ENCODE measurements at places on chromosomes 12 and 14. TPM values are rescaled to one million over a fixed set of nuclear protein-coding genes. Genes with fewer than 3 reads are reported as not detected.

- no peak overlapping the region for H3K4me3 ChIP-seq
- DNase-seq, result peak; percentile 66
- no peaks in the 10 kb centered on the region for H3K36me3 ChIP-seq
These were observed 181.9 kb downstream of the PRKCH start for GRCh38 chr14:61503167-61503801.

Gene CCDC38
- 0.07 TPM for total RNA-seq

DNA sequence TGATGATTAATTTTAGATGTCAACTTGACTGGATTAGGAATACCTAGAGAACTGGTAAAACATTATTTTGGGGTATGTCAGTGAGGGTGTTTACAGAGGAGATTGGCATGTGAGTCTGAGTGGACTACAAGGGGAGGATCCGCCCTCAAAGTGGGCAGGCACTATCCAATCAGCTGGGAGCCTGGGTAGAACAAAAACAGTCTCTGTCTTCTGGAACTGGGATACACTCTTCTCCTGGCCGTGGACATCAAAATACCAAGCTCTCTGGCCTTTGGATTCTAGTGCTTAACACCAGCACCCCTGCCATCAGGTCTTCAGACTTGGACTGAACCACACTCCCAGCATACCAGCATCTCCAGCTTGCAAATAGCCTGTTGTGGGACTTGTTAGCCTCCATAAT lies 4.4 kb upstream of the SCAF11 start:
- H3K4me1 ChIP-seq, result peaks cover 4% of the 10 kb centered on the region
- H3K27ac ChIP-seq, result no peak overlapping the region
- H3K4me3 ChIP-seq, result no peak overlapping the region
- no peaks in the 10 kb centered on the region for H3K36me3 ChIP-seq

Gene DIO3
- 0.79 TPM for total RNA-seq

- no peak overlapping the region for H3K4me3 ChIP-seq
- H3K27me3 ChIP-seq, result no peaks in the 10 kb centered on the region
- no peaks in the 10 kb centered on the region for H3K4me1 ChIP-seq
- no peak overlapping the region for H3K27ac ChIP-seq
- H3K36me3 ChIP-seq, result no peaks in the 10 kb centered on the region
These were observed 161.6 kb downstream of the DYRK2 start for GRCh38 chr12:67810166-67810565.

Gene SYNDIG1L
- not detected for total RNA-seq

DNA sequence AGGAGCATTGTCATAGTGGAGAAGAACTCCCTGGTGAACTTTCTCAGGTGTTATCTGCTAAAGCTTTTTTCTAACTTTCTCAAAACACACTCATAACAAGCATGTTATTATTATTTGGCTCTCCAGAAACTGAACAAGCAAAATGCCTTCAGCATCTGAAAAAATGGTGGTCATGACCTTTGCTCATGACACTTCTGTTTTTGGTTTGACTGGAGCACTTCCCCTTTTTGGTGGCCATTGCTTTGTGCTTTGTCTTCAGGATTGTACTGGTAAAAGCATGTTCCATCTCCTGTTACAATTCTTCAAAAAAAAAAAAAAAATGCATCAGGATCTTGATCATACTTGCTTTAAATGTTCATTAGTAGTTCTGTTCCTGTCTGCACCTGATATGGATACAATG lies 1241.6 kb upstream of the USP15 start:
- H3K4me1 ChIP-seq, result no peaks in the 10 kb centered on the region
- H3K27ac ChIP-seq, result no peak overlapping the region
- no peak for DNase-seq
- H3K36me3 ChIP-seq, result no peaks in the 10 kb centered on the region

- DNase-seq, result no peak
- H3K27me3 ChIP-seq, result no peaks in the 10 kb centered on the region
- H3K4me1 ChIP-seq, result no peaks in the 10 kb centered on the region
- no peaks in the 10 kb centered on the region for H3K36me3 ChIP-seq
- no peak overlapping the region for H3K27ac ChIP-seq
These were observed 25.8 kb upstream of the MAX start for GRCh38 chr14:65128096-65128495.

Gene ARL6IP4
- total RNA-seq, result 121 TPM

Gene MGP
- total RNA-seq, result not detected

DNA sequence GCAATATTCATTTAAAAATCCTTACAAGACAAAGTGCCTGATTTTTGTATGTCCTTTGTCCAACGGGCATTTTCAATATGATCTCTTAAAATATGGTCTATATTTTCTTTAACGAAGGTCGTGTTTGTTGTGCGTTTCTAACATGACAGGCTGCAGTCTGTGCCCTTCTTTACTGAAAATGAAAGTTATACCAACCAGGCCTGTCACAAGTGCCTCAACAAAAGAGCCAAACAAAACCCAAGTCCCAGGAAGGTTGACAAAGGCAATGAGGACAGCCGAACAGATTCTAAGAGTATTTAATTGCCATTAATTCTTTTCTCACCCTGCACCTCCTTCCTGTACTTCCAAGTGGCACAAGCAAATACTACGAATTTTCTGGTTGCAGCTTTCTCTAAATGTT lies 13.9 kb downstream of the PAX9 start:
- DNase-seq, result no peak
- no peaks in the 10 kb centered on the region for H3K4me1 ChIP-seq
- H3K36me3 ChIP-seq, result no peaks in the 10 kb centered on the region
- H3K27me3 ChIP-seq, result peaks cover 8% of the 10 kb centered on the region
- no peak overlapping the region for H3K4me3 ChIP-seq

GRCh38 chr12:133081159-133081780 lies 547 bp downstream of the ZNF140 start:
- H3K27ac ChIP-seq, result peak overlapping the region; percentile 98
- H3K36me3 ChIP-seq, result peaks cover 36% of the 10 kb centered on the region
- no peak for DNase-seq
- peak overlapping the region; percentile 77 for H3K4me3 ChIP-seq

Gene SLC10A1
- total RNA-seq, result not detected
